ENCODE measurements at places on chromosomes 3 and 15.

GRCh38 chr15:74504836-74505235, 36.2 kb upstream of the ARID3B start:
- no peak for DNase-seq

DNA sequence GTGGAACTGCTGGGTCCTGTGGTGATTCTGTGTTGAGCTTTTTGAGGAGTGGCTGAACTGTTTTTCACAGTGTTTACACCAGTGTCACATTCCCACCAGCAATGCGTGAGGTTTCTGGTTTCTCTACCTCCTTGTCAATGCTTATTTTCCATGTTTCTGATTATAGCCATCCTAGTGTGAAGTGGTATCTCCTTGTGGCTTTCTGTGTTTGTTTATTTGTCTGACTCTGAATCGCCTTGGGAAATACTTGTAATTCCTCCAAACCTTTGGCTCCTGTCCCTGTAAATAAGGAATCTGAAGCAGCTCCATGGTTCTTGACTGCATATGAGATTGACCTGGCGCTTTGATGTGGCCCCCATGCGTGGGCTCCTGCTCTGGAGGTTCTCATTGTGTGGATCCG, 20.6 kb downstream of the FAN1 start:
- no peak for DNase-seq

DNA sequence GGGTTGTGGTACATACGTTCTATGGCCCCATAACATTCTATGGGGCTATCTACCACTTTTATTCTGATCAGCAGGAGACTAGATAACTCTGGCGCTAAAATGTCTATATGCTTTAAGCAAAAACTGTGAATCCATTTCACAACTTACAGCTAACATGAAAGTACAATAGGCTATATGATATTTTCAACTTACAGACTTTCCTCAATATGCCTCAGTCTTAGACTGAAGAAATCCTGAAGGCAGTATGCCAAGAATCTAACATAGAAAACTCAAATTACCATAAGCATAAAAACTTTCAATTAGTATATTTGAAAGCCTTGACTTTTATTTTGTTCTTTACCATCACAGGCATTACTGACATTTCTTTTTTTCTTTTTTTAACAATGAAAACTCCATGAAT, 81.4 kb downstream of the CBLB start:
- no peak for DNase-seq

GRCh38 chr3:47227678-47228077, 54.9 kb downstream of the KIF9 start:
- DNase-seq, result no peak

DNA sequence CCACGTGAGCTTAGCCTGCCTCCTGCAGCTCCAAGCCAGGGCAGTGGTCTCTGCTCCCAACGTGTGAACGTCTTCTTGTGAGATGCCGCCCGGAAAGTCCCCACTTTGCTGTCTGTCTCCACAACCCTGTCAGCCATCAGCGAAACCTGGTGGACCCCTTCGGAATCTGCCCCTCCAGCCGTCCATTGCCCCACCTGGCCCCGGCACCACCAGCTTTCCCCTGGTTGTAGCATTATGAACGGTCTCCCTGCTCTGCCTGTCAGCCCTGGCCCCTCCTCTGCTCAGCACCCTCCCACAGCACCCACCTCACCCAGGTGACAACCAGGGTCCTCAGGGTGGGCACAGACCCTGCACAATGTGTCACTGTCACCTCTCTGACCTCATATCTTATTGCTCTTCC, 71.1 kb downstream of the HMCES start:
- DNase-seq, result no peak

- peak; percentile 78 for DNase-seq
Measured at GRCh38 chr15:39426552-39427532, 154.0 kb upstream of the THBS1 start.

DNA sequence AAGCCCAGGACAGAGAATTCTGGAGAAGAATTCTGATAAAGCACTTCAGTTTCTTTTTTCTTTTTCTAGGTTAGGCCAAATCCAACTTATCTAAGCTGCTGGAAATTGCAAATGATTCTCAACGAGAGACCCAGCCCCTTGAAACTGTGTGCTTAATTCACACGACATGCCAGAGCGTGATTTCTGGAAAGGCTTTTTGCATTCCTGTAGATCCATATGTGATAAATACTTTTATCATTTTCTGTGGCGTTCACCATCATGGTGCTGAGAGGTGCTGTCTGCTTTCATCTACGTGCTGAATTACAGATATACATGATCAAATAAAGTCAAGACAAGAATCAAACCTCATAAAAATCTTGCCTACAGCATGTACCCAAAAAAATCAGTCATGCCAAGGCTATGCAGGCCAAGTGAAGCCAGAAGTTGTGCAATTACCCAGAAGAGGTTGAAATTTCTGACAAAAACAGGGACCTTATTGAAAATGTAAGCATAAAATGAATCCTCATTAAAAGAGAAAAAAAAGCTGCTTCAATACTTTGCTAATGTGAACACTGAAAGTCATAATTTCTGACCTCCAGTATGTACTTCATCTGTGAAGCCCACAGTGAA, 10.8 kb upstream of the MEF2A start:
- DNase-seq, result no peak

DNA sequence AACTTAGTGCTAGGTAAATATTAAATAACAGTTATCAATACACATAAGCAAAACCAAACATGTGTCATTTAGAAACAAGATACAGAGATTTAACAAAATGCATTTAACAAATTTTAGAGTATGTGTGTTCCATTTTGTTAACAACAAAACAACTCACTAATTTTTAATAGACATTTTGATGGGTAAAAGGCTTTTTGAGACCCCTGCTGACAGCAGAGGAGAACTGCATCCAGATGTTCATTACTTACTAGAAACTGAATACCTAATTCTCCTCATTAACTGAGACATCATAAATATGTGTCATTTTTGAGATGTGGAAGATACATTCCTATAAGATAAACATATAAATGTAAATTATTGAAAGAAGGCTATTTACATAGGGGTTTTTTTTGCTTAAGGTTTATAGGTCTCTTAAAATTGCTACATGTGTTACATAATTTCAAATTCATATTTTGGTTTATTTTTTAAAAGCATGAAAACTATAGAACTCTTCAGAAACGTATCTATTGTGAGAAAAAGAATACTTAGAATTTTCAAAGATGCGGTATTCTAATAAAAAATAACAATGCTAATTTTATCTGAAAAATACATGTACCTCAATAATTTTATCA, 1009.8 kb downstream of the TUSC7 start:
- DNase-seq, result no peak

DNA sequence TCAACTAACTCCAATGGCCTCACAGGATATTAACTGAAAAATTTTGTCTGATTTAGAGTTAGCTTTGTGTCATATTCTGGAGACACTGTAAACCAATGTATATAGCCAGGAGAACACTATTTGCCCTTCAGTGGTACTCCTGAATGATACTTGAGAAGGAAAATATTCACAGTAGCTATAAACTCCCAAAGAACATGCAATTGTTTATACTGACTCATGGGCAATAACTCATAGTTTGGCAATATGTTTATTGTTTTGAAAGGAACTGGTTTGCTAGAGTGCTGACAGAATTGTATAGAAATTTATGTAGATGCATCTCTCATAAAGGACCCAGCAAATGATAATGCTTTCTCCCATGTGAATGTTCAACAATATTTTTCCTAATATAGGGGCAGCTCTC, 537.6 kb downstream of the PLOD2 start:
- no peak for DNase-seq

DNA sequence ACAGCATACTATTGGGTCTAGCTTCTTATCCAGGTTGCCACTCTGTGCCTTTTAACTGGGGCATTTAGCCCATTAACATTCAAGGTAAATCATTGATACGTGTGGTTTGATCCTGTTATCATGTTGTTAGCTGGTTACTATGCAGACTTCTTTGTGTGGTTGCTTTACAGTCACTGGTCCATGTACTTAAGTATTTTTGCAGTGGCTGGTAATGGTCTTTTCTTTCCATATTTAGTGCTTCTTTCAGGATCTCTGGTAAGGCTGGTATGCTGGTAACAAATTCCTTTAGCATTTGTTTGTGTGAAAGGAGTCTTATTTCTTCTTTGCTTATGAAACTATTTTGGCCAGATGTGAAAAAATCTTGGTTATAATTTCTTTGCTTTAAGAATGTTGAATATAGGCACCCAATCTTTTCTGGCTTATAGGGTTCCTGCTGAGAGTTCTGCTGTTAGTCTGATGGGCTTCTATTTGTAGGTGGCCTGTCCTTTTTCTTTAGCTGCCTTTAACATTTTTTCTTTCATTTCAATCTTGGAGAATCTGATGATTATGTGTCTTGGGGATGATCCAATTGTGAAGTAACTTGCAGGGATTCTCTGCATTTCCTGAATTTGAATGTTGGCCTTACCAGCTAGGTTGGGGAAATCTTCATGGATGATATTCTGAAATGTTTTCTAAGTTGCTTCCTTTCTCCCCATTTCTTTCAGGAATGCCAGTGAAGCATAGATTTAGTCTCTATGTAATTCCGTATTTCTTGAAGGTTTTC, 39.3 kb downstream of the CCR1 start:
- no peak for DNase-seq

- DNase-seq, result no peak
Measured at GRCh38 chr15:38208206-38208605, 44.4 kb upstream of the SPRED1 start.

GRCh38 chr15:39056357-39056756, 491.7 kb upstream of the RASGRP1 start:
- DNase-seq, result no peak

- DNase-seq, result no peak
Measured at GRCh38 chr3:56052188-56052587, 416.1 kb downstream of the ERC2 start.

- DNase-seq, result no peak
Measured at GRCh38 chr3:117439812-117440211, 730.2 kb downstream of the TUSC7 start.

- DNase-seq, result no peak
Measured at GRCh38 chr15:45586601-45587094, 531 bp upstream of the BLOC1S6 start.

DNA sequence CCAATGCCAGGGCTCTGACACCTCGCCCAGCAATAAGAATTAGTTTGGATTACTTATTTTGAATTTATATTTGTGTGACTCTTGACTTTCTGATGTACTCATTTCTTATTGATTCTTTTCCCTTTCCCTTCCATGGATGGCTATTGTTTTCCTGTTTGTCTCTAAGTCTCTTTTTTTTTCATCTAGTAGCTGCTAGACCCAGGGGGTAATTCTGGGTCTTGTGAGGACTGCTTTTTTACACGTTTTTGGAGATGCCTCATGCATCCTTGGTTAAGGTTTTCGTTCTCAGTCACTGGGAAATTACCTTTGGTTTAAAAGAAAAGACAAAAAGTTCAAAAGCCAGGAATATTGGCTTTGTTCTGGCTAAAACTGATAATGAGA, 70.2 kb upstream of the STRIT1 start:
- DNase-seq, result no peak

GRCh38 chr3:23198801-23199200, 4.3 kb upstream of the UBE2E2 start:
- no peak for DNase-seq

DNA sequence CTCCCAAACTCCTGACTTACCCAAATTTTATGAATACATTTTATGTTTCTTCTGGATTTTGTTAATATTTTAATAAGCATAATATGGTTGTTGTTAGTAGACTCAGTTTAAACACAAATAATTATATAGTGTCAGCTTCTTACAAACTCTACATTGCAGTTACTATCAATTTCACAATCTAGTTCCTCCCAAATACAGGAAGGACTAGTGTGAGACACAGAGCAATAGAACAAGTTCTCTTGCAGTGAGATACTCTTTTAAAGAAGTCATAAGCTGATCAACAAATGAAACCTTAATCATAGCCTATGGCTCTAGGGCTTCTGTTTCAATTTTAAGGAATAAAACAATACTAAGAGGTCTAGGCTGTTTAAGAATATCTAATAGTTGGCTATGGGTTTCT, 86.1 kb downstream of the SAMMSON start:
- DNase-seq, result no peak

DNA sequence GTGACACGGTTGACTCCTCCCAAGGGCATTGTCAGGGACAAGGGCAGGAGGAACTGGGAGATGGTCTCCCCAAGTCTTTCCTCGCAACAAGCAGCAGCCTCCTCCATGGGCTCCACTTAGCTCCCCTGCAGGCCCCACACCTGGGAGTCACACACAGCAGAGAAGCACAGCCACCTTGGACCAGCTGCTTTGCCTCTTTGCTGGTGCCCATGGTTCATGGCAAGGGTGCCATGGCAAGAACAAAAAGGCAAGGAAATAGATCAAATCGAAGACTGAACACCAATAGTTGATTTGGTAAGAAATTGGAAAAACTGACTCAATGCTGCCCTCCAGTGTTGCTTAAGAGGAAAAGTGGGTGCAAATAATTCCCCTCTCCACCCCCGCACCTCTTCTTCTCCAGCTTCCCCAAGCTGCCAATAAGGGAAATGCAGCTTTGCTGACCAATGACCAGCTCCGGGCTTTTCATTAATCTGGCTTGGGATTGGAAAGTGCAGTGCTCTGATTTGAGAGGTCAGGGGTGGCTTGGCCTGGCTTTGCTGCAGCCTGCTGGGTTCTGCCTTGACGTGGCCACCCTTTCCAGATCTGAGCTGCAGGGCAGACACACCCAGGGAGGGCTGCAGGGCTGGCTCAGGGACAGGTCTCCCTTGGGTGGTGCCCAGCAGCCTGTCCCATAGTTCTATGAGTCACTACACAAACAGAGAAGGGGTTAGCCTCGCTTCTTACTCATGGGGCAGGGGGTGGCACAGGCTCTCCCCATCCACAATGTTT, 162.0 kb downstream of the KLF13 start:
- no peak for DNase-seq

DNA sequence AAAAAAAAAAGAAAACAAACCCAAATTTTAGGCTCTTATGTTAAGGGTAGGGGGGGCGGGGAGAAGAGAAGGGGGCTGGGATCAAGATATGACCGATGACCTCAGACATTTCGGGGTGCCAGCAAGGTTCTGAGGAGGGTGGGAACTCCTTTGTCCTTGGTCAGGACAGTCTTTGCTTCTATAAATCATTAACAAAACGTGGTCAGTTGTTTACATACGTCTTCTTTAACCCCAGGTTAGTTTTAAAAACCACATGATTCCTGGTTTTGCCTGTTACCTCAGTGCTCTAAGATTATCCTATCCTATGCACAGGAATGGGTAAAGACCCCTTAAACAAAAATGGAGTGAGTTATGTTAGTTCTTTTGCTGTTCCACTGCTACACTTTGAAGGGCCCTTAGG, 285.5 kb downstream of the GABRG3 start:
- DNase-seq, result no peak

DNA sequence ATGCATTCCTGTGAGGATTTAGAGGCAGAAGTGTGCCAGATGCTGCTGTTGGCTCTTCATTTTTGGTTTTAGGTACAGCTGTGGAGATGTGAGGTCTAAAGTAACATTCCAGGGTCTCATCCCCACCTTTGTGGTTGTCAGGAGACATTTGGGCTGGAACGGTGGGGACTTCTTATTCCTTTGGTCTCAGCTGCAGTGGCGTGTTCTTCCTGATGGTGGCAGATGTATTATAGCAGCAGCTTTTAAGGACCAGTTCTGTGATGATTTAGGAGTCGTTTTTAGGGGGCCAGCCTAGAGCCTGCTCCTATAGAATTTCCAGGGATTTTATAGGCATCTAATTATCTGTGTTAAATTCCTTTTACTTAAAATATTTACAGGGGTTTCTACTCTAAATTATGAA, 221.0 kb upstream of the EOMES start:
- no peak for DNase-seq

All from stimulated activated CD8-positive, alpha-beta memory T cell treated with anti-CD3 and anti-CD28 coated beads, Interleukin-15, amount 100 ng/mL, for 4 hours (primary cell).